CD4-positive, alpha-beta T cell treated with Interferon gamma for 1 hour (primary cell): ENCODE measurements at places on chromosomes 2 and 18.

DNA sequence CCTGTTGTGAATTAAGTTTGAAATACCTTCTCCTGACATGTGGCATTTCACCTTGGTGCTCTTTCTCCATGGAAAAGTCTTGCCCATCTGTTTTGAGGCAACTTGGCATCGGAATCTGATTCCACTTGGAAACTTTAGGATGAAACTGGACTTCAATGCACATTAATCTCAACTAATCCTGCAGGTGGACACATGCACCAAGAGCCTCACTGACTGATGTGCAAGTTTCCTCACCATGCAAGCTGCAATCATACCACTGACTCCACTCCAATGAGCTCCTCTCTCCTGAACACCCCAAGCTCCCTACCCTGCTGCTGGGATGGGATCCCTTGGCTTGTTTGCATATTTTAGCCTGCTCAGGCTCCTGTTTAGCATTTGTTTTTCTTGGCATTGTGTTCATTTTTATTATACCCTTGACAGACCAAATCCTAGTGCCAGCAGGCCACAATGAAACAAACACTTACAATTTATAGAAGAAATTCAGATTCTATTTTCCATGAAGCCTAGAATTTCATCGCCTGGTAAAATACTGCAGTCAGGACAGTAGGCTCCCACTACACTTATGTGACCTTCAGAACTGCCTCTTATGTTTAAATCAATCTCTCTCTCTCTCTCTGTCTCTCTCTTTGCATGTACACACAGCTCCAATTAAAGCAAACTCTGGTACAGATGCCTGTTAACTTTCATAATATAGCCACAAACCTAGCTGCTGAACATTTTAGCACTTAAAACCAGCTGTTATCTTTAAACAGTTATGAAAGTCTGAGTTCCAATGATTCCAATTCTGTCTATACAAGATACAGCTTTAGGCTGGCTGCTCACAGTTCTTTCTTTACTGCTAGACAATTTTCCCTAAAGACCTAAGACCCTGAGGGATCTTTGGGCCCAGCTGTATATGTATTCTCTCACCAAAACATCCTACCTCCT lies 141.5 kb downstream of the OSR1 start:
- no peak for DNase-seq

- no peak for DNase-seq
These were observed 27.1 kb downstream of the HDLBP start for GRCh38 chr2:241288324-241288888.

DNA sequence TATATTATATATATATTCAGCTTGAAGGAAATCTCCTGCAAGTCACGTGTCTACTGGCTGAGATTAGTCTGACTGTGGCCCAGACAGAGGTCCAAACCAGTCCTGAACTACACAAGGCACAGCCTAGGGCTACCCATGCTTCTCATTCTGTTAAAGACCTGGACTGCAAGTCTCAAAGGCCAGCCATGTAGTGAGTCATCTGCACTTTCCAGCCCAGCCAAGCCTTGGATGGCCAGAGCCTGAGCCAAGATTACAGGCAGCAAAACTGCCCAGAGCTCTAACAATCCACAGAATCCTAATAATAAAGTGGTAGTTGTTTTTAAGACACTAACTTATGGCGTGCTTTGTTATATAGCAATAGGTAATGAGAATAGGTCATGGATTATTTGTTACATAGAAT lies 259.6 kb downstream of the SS18 start:
- DNase-seq, result no peak

DNA sequence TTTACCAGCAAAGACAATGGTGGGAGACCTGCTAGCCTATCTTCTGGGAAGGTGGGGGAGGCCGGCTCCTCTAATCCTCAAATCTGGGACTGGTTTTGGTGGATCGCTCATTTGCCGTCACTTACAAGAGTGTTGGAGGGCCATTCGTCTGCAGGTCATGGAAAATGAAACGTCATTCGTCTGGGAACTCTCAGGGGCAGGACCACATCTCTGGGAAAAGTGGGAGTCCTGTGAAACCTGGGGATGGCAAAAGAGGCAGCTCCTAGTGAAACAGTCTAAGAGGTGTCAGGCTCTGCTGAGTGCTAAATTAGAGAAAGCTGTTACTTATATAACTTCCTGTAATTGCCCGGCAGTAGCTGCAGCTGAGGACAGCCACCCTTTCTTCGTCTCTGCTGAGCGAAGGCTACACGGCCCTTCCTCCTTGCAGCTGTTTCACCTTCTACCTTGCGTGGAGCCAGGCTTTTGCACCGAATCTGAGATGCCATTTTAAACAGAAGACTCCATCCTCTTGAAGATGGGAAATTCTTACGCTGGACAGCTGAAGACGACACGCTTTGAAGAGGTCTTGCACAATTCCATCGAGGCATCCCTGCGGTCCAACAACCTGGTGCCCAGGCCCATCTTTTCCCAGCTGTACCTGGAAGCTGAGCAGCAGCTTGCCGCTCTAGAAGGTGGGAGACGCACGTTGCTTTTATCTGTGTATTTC lies 22.4 kb downstream of the GREB1 start:
- no peak for DNase-seq

DNA sequence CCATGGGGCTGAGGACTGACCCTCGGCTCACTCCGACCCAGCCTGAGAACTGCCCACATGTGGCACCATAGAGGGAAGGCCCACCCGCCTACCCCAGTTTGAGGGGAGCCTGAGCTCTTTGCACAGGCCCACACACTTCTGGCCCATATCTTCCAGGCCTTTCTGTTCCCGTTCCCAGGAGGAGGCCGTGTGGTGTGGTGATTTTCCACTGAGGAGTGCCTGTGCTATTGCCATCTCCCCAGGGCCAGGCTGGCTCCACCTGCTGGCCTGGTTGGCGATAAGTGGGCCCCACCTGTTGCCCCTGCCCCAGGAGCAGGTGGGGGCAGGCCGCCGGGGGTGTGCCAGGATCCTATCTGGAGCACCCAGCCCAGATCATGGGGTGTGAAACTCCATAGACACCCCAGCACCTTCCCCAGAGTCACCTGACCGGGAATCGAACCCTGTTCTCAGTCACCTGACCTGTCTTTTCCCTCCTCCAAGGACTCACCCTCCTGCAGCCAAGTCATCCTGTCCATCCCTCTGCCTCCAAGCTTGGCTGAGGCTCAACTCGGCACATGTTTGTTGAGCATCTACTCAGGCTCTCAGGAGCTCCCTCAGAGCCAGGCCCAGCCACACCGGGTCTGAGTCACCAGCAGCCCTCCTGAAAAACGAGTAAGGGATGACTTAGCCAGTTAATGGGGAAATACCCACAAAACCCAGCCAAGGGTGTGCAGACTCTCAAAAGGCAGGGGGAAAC lies 120.1 kb downstream of the CYP26B1 start:
- DNase-seq, result no peak

DNA sequence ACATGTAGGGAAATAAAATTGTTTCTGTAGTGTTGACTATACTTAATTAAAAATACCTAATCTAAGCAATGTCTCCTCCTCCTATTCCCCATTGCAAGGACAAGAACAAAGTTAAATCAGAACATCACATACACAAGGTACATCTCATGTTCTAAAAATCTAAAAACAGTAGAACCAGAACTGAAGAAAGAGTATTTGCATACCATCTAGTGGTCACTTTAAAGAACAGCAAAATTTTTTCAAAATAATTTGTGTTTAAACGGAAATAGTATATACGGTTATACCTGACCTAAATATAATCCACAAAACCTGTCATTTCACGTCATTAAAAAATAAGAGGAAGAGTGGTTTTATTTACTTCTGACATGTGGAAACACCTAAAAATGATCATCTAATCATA lies 294.3 kb upstream of the KCNH7 start:
- no peak for DNase-seq

DNA sequence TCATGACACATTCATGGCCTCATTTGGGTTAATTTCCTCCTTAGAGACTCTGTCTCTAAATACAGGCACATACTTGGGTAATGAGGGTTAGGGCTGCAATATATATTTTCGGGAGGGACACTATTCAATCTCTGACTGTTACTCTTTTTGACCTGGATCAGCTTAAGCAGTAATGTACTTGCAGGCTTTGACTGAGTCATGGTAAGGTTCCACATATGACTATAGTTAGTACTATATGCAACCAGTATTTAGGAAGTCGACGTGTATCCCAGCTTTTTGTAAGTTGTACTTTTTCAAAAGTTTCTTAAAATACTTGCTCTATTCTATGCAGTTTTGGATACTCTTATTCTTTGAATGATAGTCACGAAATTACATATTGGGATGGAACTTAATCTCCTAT lies 37.2 kb upstream of the CDH19 start:
- no peak for DNase-seq

GRCh38 chr18:35634323-35634722 lies 52.8 kb downstream of the GALNT1 start:
- no peak for DNase-seq
